ENCODE measurements at places on chromosomes 4 and X.
A peak's percentile ranks its signal among the peaks of the same experiment; 100 is the strongest.

DNA sequence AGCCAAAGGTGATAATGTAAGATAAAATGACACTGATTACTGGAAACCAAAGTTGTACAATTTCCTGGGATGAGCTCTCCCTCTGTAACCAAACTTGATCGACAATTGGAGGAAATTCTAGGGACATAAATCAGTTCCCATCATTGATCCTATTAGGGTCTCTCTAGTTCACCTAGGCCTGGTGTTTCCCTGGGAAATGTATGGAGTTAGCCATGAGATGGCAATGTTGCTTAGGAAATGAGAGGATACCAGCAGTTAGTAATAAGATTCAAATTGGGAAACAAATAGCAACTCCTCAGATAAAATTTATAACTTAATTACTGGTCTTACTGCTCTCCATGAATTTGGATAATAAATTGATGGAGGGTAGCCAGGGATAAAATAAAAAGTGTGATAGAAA lies 52.2 kb downstream of the SPATA18 start:
- peak; percentile 56 for DNase-seq

GRCh38 chr4:157221895-157222770 lies 1.6 kb downstream of the GRIA2 start:
- peak; percentile 12 for DNase-seq

- peak; percentile 77 for DNase-seq
Observed at GRCh38 chrX:13646154-13646549, 6.8 kb upstream of the TCEANC start.

DNA sequence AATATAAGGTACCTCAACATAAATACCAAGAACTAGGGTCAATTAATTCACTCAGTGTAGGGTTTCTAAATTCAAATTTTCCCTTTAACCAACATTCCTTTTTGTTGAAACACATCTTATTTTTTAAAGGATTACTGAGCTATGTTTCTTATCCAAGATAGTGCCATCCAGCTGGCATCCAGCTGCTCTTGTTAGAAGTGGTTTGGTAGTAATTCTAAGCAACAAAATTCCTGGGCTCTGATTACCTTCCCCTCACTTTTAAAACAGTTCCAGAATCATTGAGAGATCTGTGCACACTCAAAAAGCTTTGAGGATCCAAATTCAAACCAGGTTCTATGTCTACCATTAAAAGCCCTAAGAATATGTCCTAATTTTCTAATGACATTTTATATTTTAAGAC lies 583.7 kb downstream of the TRIML1 start:
- DNase-seq: peak; percentile 2

GRCh38 chr4:110636171-110636679 lies 13.3 kb upstream of the PITX2 start:
- no peak for DNase-seq

- peak; percentile 33 for DNase-seq
Observed at GRCh38 chrX:115018040-115018647, 728 bp upstream of the IL13RA2 start.

DNA sequence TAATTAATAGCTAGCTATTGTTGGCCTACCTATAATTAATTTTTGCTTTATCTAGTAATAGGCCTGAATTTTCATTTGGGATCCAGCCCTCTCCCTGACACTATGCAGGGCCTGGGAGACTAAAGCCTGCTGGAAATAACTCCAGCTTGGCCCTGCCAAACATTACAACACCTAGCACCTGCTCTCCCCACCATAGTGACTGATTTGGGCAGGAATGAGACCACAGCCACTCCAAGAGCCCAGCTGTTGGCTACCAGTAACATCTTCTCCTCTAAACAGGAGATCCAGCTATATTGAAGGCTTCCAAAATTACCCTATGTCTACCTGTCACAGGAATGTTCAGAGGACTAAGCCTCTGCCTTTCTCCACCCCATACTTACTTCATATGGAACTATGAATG lies 225.1 kb downstream of the IDS start:
- no peak for DNase-seq

DNA sequence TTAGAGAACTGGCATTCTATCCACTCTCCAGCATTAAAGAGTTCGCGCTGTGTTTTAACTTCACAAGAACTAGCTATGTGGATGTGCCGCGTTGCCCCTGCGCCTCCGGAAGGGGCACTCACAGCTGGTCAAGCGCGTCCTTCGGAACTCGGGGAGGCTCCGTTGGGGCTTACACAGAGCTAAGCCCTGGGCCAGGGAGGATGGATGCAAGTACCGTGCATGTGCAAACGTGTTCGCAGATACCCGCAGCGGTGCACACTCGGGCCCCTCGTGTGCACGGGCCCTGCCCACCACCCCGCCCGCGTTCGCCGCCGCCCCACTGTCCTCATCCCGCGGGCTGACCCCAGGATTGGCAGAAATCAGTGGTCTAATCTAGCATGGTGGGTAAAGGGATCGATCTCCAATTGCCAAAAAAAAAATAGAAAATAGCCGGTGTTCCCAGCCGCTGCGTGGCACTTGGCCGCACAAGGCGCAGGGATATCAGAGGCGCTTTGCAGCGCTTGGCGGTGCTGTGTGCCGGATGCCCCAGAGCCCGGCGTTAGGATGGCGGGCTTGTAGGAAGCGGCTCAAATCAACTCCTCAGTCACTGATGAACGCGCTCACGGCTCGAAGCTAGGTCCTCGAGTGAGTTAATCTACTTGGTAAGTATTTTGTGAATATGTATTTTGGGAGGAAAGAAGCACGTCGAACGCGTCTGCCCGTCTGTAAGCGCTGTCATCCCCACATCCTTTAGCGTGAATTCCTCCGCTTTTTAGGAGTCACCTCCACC lies 989 bp upstream of the PCDH10 start:
- peak; percentile 43 for DNase-seq

- DNase-seq: peak; percentile 15
Observed at GRCh38 chrX:46849933-46850332, 13.1 kb downstream of the RP2 start.

DNA sequence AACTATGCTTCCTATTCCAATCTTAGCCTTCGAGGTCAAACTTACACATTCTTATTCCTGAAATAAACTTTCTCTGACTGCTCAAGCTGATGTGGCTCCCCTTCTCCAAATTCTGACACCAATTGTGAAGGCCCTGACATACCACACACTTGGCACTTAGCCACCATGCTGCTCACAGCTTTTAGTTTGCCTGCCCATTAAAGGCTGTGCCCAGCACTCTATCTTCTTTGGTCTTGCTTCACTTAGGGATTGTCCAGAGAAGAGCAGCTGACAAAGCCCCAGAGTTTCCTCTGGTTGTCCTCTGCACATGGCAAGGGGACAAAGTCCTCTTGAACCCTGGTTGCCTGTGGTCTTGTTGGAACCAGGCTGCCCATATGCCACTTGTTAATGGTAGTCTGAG lies 126.1 kb downstream of the ARHGEF9 start:
- peak; percentile 25 for DNase-seq
